RKO (cell line): ENCODE measurements at places on chromosomes 7 and 10.
A peak's percentile ranks its signal among the peaks of the same experiment; 100 is the strongest.

DNA sequence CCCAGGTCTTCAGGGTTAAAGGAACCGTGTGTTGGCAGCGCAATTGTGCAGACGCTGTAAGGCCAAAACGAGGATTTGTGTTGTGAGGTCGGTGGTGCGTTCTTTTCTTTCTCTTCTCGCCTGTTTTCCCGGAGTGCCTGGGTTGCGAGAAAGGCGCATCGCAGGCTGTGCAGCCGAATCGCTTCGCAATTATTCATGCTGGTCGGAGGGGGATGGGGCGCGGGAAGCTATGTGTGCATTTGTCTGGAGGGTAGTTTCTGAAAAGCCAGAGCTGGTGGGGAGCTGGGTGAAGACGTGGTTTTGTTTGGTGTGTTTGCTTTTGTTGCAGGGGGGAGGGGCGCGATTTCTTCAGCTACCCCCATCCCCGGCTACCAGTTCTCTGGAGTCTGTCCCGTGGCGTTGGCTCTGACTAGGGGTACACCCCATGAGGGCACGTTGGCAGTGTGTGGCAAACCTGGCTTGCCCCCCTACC, 2.1 kb downstream of the MXI1 start:
- DNase-seq = peak; percentile 83

DNA sequence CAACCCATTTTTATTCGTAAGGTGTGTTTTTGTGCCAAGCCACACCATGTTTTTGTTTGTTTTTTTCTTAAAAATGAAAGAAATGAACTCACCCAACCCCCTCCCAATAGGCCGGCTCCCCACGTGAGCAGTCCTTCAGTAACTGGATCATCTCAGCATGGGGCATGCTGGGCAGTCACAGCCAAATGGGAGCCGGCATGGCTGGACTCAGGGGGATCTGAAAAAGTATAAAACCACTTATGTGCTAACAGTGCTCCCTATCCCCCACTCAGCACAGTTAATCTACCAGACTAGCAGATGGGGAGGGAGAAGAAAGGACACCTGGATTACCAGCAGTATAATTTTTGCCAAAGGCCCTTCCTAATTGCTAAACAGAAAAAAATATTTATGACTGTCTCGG, 39.3 kb downstream of the BAZ1B start:
- no peak for DNase-seq

DNA sequence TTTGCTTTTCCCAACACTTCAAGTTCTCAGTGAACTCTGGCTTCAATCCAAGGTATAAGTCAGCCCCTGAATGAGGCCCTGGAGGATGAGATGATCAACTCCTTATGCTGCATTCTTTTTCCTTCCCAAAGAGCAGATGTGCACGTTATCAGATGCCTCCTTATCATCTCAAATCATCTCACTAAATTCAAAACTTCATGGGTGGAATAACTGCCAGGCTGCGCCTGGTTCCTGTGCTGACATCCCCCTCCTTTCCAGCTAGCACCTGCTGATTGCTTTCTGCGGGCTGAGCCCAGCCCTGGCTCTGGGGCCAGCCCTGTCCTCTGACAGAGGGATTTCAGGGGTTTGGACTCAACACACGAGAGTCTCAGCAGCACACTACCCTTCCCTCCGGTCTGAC, 44.9 kb downstream of the TLL2 start:
- no peak for DNase-seq

DNA sequence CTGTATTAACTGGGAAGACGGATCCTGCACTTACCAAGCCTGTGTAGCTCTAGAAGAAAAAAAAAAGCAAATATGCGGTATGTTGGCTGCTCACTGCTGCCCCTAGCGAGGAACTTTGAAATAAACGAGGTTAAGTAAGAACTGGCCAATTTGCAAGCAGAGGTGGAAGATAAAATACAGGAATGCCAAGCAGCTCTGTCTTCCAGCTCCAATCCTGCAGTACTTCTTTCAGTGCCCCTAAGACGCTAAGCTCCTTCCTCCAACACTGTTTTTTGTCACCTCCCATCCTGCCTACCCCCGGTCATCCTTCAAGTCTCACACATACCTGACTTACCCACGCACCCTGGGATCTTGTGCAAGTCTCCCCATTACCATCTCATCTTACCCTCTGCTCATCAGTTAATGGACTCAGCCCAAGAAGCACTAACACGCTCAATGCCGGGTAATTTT, 809 bp downstream of the C10orf143 start:
- peak; percentile 86 for DNase-seq

- DNase-seq = no peak
These were observed 18.6 kb upstream of the TMEM225B start for GRCh38 chr7:99579281-99579955.

DNA sequence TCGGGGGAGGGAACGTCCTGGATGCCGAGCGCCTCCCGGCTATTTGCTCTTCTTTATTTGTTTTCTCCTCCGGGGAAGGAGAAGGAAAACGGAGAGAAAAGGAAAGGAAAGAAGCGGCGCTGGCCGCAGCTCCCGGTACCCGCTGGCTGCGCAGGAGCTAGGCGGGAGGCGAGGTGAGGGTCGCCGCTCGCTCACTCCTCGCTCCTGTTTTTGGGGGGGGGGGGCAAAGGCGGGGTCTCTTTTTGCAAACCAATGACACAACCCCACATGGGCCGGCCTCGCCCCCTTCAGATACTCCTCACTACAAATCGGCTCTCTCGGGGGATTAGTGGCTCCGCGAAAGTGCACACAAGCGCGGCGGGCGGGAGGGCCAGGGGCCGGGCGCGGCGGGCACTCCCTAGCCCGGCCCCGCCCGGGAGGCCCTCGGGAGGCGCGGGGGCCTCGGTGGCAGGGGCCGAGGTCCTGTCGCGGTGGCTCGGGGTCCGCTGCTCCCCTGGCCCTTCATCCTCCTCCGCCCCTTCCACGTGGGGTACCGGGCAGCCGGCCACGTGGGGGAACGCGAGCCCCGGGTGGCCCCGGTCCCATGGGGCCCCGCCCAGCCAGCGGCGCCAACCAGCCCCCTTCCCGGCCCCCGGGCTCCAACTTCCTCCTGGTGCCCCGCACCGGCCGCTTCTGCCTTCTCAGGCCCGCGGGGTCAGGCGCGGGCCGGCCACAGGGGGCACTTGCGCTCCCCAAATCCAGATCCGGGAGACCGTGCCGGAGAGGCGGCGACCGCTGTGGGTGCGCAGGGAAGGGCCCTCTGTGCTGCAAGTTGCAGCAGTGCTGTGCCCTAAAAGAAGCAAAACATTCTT, 718 bp upstream of the CTBP2 start:
- peak; percentile 88 for DNase-seq

GRCh38 chr7:50699143-50699542, 83.6 kb downstream of the GRB10 start:
- DNase-seq = no peak

DNA sequence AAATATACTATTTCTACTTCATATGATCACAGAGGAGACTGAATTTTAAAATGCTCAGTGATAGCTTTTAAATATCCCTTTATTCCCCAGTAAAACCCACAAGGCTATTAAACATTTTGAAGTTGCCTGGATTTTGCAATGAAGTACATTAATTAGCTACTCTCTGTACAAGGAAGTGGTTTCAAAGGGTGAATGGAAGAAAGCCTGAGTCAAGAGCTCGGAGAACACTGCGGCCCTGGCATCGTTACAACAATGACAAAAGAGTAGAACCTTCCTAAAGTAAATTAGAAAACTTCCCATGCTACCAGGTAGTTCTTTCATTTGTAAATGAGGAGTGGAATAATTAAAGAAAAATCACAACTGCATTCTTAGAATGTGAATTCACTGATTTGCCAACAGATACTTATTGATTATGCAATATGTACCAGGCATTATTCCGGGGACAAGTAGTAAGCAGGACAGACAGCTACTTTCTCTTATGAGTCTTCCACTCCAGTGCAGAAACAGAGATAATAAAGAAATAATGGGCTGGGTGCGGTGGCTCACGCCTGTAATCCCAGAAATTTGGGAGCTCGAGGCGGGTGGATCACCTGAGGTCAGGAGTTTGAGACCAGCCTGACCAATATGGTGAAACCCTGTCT, 63.0 kb downstream of the ZNF22 start:
- no peak for DNase-seq

- no peak for DNase-seq
These were observed 28.0 kb downstream of the IKZF1 start for GRCh38 chr7:50332241-50333165.

GRCh38 chr10:44382131-44382858, 2.6 kb downstream of the CXCL12 start:
- no peak for DNase-seq

GRCh38 chr10:4512671-4513240, 313.3 kb upstream of the AKR1E2 start:
- peak; percentile 46 for DNase-seq

DNA sequence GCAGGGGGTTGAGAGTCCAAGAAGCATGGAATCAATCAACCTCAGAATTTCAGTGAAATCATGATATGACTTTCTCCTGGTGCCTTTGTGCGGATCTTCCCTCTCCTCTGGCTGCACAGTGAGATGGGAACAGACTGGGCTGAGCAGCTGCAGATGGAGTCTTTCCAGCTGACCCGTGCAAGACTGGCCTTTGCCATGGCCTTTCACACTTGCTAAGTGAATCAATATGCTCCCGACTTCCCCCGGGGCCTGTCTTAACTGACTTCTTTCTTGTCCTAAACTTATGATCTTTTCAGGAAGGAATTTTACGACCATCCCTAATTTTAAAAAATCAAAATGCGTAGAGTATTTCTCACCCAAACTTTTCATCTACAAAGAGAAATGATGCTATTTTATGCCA, 469.9 kb downstream of the GALNT17 start:
- no peak for DNase-seq
